ENCODE measurements at places on chromosomes 4 and X. TPM values are rescaled to one million over a fixed set of nuclear protein-coding genes. Genes with fewer than 3 reads are reported as not detected.
A peak's percentile ranks its signal among the peaks of the same experiment; 100 is the strongest.

DNA sequence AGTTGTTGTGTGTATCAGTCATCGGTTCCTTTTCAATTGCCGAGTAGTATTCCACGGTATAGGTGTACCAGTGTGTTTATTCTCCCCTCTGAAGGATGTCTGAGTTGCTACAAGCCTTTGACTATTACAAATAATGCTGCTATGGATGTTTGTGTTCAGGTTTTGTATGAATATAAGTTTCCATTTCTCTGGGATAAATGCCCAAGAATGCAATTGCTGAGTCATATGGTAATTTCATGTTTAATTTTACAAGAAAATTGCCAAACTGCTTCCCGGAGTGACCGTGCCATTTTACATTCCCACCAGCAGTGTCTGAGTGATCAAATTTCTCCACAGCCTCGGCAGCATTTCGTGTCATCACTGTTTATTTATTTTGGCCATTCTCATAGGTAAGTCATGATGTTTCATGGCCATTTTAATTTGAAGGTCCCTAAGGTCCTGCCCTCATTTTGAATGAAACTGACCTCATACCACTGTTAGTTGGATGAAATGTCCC lies 73.9 kb downstream of the IRF2 start:
- no peak for DNase-seq

DNA sequence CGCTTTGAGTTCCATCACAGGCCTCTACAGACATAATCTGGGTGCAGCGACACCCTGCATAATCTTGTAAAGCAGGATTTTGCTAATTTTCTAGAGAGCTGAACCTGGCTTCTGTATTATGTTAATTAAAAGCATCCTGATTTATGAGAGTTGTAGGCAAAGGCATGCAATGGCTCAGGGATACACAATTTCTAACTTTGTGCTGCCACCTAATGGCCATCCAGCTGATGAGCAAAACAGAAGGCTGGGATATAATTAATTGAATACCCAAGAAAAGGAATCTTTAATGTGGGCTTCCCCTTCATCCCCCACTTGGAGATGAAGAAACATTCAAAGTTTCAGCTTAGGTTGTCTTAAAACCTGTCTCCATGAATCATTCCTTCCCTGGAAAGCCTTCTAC lies 78.1 kb downstream of the BMP15 start:
- DNase-seq = no peak

GRCh38 chrX:13463608-13464007 lies 105.8 kb upstream of the EGFL6 start:
- DNase-seq = peak; percentile 55

DNA sequence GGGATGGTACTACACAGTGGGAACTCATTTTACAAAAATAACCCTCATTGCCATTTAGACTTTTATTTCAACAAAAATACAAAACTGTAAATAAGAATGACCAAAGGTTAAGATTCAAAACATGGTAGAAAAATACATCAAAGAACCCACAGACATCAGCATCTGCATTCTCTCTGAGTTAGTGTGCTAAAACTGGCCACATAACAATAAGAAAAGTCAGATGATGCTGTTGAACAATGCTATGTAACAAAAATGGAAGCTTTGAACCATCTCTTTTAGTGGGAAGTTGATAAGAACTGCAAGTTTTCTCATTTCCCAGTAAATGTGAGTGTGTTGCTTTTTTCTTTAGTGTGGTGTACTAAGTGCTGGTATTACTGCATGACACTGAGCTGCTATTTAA lies 888.4 kb upstream of the EPHA5 start:
- DNase-seq = no peak

Gene CCNG2
- 57.5 TPM for total RNA-seq

DNA sequence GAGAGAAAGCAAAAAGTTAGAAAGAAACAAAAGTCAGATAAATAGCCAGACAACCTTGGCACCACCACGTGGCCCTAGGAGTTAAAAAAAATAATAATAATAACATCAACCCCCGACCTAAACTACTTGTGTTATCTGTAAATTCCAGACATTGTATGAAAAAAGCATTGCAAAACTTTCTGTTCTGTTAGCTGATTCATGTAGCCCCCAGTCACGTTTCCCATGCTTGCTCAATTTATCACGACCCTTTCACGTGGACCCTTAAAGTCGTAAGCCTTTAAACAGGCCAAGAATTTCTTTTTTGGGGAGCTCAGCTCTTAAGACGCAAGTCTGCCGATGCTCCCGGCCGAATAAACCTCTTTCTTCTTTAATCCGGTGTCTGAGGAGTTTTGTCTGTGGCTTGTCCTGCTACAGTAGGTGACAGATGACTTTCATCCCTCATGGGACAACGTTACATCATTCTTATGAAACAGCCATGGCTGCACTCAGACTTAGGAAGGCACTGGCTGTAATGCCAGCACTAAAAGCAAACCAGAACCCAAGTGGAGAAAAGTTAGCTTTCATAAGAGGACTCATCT lies 520 bp downstream of the ACOX3 start:
- no peak for DNase-seq

DNA sequence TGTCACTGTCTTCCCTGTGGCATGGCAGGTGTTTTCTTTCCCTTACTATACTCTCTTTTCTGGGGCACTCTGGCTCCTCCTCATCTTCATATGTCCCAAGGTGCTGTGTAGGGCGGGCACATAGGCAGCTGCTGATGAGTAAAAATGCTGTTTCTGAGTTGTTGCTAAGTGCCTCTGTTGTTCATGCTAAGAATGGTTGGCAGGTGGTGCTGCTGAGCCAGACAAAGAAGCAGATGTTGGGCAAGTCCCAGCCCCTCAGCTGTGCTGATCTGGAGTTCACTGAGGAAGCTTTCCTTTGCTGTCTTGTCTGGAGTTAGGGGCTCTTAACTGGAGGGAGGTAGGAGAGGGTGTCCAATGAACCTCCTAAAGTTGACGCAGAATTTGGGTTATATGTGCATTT lies 40.6 kb downstream of the HADH start:
- DNase-seq = no peak
